ENCODE measurements at places on chromosomes 7 and 10.

DNA sequence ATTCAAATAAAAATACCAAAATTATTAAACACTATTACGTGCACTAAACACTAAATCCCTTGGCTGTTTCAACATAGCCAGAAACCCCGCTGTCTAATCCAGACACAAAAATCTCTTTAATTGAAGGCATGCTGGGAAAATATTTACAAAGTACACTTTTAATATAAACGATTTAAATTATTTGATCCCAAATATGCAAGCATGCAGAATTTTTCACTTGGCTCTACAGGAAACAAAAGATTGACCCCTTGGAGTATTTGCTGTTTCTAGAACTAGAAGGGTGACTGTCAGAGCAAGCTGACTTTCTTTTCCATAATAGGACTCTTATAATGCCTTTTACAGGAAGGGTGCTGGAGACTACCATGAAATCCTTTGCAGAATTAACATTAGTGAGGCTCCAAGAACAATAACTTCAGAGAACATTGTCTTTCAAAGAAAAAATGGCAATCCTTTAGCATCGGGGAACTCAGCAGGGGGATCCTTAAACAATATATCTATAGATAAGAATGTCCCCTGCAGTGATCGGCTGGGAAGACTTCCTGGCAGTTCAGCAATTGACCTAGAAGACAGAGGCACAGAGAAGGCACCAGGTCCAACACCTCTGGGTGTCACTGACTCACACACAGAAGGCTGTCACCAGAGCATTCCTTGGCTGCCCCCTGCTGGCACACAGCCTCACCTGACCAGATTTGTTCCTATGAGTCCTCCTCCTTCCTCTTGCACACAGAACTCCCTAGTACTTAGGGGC is 55.8 kb upstream of the MRLN start:
- DNase-seq, result peak; percentile 69

GRCh38 chr10:21488246-21488956 is 37.1 kb downstream of the SKIDA1 start:
- DNase-seq, result no peak

GRCh38 chr7:94439893-94440381 is 45.2 kb downstream of the COL1A2 start:
- DNase-seq, result no peak

DNA sequence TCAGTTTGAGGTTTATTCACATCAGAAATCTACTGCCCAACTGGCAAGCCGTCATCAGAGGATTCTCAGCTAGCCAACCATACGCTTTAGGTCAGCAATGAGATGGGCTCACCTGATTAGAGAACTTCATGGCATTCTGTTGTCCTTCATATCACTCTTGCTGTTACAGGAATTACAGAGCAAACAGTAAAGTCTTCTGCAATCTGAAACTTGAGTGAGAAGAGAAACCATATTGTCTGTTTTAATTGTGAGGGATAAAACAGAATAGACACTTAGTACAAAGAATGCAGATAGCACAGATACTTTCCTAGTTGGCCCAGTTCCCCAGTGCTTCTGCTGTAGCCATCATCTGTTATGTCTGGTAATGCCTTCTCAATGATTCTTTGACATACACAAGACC is 366.6 kb downstream of the EXOC4 start:
- DNase-seq, result no peak

DNA sequence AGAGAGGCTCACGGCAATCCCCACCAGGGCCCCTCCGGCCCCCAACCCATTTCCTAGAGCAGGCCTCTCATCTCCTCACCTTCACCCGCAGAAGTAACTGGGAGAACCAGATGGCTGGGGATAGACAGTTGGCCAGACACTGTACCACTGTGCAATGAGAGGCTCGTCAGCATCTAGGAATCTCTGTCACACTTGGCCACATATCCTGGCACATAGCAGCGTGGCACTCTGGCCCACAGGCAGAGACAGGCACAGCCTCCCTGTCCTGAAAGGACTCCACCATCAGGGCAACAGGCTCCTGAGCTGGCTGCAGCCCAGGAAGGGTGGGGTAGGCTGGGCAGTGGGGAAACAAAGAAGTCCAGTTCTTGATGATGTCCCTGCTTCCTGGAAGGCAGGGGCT is 45.8 kb downstream of the C10orf143 start:
- no peak for DNase-seq

DNA sequence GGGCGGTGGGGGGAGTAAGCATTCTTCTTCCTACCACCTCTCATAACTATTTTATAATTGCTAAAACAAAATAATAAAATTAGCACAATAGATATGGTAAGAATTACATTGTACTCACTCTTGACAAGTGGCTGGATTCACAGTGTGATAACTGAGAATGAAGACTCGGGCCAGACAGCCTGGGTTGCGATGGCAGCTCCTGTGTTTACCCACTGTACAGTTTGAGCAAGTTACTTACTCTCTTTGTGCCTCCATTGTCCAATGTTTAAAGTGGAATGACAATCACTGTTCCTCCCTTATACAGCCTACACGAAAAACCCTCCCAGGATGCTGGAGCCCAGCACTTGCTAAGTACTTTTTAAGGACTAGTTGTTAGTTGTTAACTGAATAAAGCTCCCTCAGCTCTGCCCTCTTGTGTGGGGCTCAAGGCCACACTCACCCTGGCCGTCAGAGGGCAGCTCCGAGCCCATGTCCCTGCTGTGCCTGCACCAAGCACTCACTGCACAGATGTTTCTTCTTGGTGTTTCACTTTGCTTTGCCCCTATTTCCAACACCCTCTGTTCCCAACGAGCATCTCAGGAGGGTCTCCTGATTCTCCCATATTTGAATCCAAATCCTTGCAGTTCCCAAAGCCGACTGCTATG is 56.4 kb upstream of the NPS start:
- no peak for DNase-seq

GRCh38 chr7:31114593-31115343 is 62.7 kb downstream of the ADCYAP1R1 start:
- peak; percentile 63 for DNase-seq

DNA sequence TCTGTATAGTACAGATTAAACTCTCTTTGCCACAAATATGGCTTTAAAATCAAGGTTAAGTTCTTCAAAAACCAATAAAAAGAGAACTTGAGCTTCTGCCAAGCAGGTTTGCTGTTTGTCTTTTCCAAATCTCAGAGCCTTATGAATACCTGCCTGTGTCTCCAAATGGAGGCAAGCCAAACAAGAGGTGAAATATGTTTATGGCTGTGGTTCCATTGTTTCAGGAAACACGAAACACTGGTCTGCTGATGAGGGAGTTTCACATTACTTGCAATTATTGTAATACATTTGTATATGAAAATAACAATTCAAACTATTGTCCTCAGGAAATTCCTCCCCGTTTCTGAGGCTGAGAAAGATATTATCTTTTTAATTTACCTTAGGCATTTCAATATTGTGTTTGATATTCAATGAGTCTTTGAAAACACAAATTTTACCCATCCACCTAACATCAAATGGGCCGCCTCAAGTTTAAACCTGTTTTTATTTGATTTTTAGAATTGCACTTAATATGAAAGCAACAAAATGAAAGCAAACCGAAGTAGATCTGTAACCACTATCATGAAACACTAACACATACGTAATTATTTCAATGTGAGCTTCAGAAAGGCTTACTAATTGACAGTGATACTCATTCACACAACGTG is 359.3 kb downstream of the HGF start:
- no peak for DNase-seq
